ENCODE measurements at places on chromosomes 4 and X.
A peak's percentile ranks its signal among the peaks of the same experiment; 100 is the strongest.

DNA sequence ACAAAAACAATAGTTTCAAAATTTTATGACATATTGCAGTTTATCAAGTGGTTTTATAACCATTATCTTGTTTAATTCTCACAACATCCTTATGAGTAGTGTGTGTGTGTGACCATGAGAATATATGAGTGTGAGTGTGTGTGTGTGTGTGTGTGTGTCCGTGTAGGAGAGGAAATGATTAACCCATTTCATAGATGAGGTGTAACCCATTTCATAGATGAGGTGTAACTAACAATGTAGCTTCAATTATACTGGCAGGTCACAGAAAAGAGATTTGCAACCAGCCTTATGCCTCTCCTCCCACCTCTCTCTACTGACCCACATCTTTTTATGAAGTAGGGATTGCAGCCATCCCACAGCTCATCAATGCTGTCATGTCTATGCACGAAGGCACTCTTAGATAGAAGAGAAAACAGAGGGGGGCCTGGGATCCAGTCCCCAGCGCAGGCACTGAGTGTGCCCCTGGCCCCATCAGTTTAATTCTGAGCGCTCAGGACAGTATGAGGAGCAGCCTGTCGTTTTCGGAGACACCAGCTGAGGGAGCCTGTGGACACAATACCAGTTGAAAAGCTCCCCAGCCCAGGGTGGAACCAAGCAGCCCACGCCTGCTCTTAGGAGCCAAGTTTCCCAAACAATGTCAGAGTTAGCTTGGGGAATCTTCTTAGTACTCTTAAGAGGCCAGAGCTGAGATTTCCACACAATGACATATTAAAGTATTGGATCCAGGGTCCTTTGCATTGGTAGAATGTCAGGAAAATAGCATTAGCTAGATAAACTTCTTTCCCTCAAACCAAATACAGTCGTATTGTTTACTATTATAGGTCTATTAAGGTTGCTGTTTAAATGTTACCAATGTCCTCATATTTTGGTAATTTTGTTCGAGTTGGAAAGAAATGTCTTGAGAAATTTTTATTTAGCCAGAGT is 88.6 kb downstream of the PALLD start:
- peak; percentile 86 for ATAC-seq

DNA sequence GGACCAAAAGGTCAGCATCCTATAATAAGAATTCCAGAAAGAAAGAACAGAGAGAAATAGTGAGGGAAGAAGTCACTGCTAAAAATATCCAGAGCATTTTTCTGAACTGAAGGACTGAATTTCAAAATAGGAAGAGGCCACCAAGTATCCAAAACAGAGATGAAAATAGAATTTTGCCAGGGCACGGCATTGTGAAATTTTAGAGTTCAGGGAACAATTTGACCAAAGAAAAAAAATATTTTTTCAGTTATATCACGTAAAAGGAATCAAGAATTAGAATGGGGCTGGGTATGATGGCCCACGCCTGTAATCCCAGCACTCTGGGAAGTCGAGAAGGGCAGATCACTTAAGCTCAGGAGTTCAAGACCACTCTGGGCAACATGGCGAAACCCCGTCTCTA is 65.4 kb downstream of the FGFBP1 start:
- no peak for ATAC-seq

DNA sequence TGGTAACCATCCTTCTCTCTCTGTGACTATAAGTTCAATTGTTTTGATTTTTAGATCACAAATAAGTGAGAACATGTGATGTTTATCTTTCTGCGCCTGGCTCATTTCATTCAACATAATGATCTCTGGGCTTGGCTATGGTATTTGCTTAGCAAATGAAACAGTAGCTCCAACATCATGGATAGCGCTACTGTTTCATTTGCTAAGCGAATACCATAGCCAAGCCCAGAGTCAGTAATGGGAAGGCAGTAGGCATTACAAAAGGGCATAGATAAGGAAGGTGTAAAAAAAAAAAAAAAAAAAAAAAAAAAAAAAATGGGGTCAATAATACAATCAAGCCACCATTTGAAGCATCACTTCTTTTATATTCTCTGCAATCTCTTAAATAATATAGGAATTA is 469.0 kb upstream of the ATOH1 start:
- ATAC-seq, result no peak

DNA sequence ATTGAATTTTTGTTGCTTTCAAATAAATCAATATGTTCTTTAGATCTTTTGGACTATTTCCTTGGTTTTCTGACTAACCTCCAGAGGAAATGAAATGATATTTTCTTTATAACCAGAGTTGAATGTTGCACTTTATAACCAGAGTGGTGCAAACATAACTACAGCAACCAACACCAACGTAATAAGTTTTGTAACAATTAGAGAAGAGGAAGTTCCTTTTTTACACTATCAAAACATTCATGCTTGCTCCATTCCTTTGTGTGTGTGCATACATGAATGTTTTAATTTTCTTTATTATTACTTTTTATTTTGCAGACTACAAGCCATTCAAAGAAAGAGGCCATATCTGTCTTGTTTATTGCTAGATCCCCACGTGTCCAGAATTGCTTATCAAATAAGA is 193.0 kb upstream of the PPP3CA start:
- no peak for ATAC-seq

- ATAC-seq, result no peak
Observed at GRCh38 chr4:66653937-66654336, 891.4 kb downstream of the CENPC start.

GRCh38 chrX:54171527-54172250 is 11.4 kb downstream of the FAM120C start:
- peak; percentile 60 for ATAC-seq

GRCh38 chr4:118282692-118283091 is 70.1 kb downstream of the PRSS12 start:
- ATAC-seq, result peak; percentile 6

DNA sequence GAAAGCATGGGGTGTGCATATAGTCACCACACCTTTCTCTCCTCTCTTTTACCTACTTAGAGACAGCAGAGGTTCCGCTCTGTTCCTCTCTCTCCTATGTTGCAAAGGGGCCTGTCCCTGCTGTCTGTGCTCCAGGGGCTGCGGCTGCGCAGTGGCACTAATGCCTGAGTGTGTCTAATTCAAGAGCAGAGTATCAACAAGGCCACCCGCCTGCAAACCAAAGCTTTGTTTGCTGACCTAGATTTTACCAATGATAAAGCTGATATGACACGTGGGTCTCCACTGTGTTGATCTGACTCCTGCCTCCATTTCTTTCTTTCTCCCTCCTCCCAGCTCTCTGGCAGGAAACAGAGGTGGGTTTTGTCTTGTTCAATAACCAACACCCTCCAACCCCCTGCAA is 74.9 kb downstream of the NSG1 start:
- ATAC-seq, result no peak

GRCh38 chrX:129577473-129577872 is 37.4 kb downstream of the OCRL start:
- peak; percentile 100 for ATAC-seq

- ATAC-seq, result peak; percentile 97
Observed at GRCh38 chr4:88706574-88706973, 8.9 kb upstream of the NAP1L5 start.

- no peak for ATAC-seq
Observed at GRCh38 chr4:659851-660250, 14.2 kb downstream of the ATP5ME start.

DNA sequence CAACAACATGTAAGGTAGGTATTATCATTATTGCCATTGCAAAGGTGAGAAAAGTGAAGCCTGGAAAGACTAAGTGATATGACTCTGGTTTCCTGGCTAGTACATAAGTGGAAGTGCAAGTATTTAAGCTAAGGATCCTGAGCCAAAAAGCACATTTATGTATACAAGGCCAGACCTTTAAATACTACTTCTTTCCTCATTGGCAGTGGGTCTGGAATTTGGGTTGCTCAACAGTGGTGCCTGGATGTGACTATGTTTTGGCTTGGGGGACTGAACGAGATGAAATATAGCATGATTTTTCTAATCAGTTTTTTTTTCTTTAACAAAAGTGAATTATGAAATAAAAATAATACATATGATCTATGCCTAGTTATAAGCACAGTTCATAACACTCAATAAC is 7.4 kb upstream of the FGF13 start:
- no peak for ATAC-seq

DNA sequence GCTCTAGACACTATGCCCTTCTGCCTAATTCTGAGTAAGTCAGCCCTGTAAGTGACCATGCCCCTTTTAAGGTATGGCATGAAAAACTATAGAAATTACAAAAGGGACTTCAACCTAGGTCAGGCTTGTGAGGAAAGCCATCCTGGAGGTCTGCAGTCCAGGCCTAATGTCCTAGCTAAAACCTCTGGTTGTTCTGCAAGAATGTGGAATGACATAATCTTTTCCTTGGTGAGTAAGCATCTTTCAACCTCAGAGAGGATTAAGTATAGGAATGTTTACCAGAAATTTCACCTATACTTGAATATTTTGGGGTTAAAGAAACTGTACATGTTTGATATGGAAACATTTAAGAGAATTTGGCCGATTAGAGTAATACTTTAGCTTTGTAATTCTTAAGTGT is 23.8 kb upstream of the HPSE start:
- ATAC-seq, result peak; percentile 55

DNA sequence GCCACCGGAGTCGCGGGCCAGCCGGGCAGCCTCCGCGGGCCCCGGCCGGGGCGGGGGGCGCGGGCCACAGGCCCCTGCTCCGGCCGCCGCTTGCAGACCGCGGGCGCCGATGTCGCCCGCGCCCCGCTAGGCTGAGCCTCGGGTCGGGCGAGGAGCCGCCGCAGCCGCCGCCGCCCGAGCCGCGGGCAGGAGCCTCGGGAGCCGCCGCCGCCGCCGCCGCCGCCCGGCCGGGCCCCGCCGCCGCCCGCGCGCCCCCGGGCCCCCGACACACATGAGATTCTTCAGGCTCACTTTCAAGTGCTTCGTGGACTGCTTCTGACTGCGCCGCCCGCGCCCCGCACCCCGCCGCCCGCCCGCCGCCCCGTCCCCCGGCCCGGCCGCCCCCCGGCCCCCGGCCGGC is 345 bp downstream of the SLC6A8 start:
- ATAC-seq, result no peak

- ATAC-seq, result no peak
Observed at GRCh38 chrX:39397561-39398199, 596.4 kb downstream of the MID1IP1 start.

GRCh38 chrX:100328351-100328750 is 81.7 kb downstream of the PCDH19 start:
- no peak for ATAC-seq

DNA sequence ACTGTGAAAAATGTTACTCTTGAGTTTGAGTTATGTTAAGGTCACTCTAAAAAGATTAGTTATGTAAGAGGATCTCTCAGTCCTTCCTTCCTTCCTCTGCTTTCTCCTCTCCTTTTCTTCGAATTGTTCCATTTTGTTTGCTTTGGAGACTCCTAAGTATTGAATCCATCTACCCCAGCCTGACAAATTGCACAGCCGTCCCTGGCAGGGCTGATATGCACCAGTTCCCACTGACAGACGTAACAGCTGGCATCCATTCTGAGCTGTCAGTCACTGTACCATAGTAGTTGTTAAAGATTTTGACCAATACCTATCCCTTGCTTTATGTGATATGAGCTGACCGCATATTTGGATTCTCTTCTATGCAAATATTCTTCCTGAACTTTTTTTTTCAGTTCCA is 210.7 kb upstream of the IGFBP7 start:
- no peak for ATAC-seq

DNA sequence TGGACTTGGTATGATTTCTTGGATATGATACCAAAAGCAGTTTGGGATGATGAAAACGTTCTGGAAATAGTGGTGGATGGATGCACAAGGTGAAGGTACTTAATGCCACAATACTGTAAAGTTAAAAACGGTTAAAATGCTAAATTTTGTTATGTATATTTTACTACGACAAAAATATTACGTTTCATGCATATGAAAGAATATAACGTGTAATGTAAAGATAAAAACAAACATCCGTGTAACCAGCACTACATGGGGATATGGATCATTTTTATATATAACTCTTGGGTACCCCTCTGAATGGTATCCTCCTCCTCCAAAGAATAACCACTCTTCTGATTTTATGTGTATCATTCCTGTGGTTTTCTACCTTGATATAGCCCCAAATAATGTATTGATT is 862 bp upstream of the CENPU start:
- no peak for ATAC-seq

DNA sequence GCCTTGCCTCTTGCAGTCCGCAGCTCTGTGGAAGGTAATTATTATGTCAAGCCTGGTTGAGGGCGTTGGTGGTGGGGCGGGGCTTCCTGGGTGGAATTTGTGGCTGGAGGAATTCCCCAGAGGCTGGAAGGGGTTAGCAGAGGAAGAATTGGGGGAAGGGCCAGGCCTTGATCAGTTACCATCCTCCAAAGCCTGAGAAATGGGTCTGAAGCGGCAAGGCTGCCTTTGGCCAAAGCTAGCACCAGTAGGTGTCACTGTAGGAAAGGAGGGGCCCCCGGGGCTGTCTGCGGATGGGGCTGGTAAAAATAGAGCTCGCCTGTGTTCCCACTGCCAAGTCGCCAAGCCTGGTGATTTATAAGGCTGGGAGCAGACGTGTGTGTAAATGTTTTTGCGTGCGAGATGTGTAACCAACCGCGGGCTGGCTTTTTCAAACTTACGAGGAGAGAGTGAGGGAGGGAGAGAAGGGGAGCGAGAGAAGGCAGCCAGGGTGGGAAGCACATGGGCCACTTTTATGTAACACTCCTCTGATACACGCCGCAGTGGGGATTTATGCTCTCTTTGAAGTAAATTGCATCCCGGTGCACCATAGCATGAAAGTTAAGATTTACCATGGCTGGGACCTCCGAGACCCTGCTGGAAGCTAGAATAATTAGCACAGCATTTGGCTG is 367.0 kb downstream of the BCOR start:
- ATAC-seq, result peak; percentile 78

- no peak for ATAC-seq
Observed at GRCh38 chr4:14400307-14400706, 602.0 kb upstream of the CPEB2 start.

DNA sequence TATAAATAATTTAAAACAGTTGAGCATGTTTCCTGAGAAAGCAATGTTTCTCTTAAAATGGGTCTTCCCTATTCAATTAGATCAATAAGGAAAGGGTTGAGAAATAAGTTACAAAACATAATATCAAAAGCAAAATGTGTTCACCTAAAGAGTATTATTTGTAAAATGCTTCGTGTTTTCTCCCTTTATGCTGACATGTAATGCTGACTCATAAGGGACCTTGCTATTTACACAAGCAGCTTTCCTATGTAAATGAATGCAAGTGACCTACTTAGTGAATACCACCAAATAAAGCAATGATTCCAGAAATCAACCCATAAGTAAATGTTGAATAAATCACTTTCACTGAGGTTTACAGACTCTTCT is 91.5 kb downstream of the ELOVL6 start:
- peak; percentile 42 for ATAC-seq

DNA sequence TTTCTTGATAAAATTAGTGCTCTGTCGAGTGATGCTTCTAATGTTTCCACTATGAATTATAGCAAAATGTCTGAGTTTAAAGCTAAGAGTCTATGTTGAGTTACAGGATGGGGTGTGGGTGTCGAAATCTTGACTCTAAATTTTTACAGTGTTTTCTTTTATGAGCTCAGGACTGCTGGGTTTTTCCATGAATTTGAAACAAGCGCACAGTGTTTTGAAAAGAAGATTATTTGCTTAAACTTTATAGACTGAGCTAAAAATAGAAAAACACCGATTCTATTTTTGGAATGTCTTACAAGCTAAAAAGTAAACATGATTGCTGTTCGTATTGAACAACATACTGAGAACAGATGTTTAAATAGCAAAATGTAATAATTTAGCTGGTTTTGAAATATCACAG is 7.5 kb downstream of the PTTG2 start:
- no peak for ATAC-seq
